A549 treated with CORT108297 at 1 μM for 4 hours (cell line): ENCODE measurements at places on chromosomes 12 and 14. TPM values are rescaled to one million over a fixed set of nuclear protein-coding genes. Genes with fewer than 3 reads are reported as not detected.

MEG3 gene
- total RNA-seq = 49.4 to 80.3 TPM (median 65.6 TPM) in 5 replicates

GNB3 gene
- total RNA-seq = 0.72 to 3.3 TPM (median 2.2 TPM) in 5 replicates

KLHDC1 gene
- 0.17 to 0.46 TPM (median 0.36 TPM) in 5 replicates for total RNA-seq

CEBPE gene
- not detected in 5 replicates for total RNA-seq

ZNF10 gene
- 0.99 to 2.1 TPM (median 1.2 TPM) in 5 replicates for total RNA-seq

AQP6 gene
- total RNA-seq = not detected in 5 replicates

KSR2 gene
- total RNA-seq = 0.48 to 0.53 TPM (median 0.50 TPM) in 5 replicates

KRT80 gene
- total RNA-seq = 48.5 to 70.6 TPM (median 60.1 TPM) in 5 replicates

TEX52 gene
- not detected in 5 replicates for total RNA-seq
